ENCODE measurements at places on chromosomes 16 and 17. TPM values are rescaled to one million over a fixed set of nuclear protein-coding genes. Genes with fewer than 3 reads are reported as not detected.
A peak's percentile ranks its signal among the peaks of the same experiment; 100 is the strongest.

Gene SAMD14
- total RNA-seq: not detected

DNA sequence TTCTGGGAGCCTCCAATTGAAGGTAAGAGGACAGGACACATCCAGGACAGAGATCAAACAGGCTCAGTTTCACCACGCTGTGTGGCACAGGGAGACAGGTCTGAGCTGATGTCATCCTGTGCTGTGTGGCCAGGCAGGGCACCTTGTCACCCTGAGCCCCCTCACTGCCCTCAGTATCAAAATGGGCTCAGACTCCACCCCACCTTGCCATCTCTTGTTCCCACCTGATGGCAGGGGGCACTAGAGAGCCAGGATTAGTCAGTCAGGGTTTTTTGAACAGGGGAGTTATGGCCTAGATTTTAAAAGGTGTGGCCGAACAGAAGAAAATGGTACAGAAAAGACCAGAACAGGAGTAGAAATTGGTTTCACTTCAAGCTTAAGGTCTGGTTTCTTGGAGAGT lies 2.6 kb downstream of the KAT2A start:
- H3K4me1 ChIP-seq: peaks cover 59% of the 10 kb centered on the region
- no peak overlapping the region for H3K27ac ChIP-seq
- peak; percentile 88 for DNase-seq
- H3K27me3 ChIP-seq: no peaks in the 10 kb centered on the region

GRCh38 chr16:89536371-89536770 lies 24.1 kb upstream of the RPL13 start:
- no peak overlapping the region for H3K27ac ChIP-seq
- no peak for DNase-seq
- H3K27me3 ChIP-seq: no peaks in the 10 kb centered on the region
- no peak overlapping the region for H3K4me3 ChIP-seq
- peaks cover 11% of the 10 kb centered on the region for H3K36me3 ChIP-seq

- no peaks in the 10 kb centered on the region for H3K36me3 ChIP-seq
- H3K4me3 ChIP-seq: no peak overlapping the region
- no peak for DNase-seq
- no peaks in the 10 kb centered on the region for H3K4me1 ChIP-seq
- H3K27ac ChIP-seq: no peak overlapping the region
Measured at GRCh38 chr16:57725554-57725953, 10.0 kb upstream of the KATNB1 start.

- H3K36me3 ChIP-seq: no peaks in the 10 kb centered on the region
- no peaks in the 10 kb centered on the region for H3K27me3 ChIP-seq
- H3K27ac ChIP-seq: no peak overlapping the region
Measured at GRCh38 chr17:13759518-13760335, 158.0 kb upstream of the HS3ST3A1 start.

- DNase-seq: no peak
- H3K4me3 ChIP-seq: no peak overlapping the region
- H3K27ac ChIP-seq: no peak overlapping the region
- no peaks in the 10 kb centered on the region for H3K4me1 ChIP-seq
Measured at GRCh38 chr17:2735896-2736295, 13.6 kb downstream of the CCDC92B start.

DNA sequence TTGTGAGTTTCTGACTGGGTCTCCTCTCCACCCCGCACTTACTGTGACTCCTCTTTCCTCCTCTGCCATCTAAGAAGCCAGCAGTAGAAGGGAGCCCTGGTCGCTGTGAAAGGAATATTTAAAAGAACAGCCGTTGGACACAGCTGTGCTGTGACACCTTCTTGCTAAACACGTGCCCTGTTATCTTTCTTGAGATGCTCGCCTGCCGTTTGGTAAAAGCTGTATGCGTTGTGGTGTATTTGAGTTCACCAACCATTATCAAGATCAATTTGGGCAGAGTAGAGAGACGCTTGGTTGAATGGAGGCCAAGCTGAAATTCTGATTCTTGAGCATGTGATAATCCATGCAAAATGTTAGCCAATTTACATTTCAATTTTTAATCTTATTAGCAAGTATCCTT lies 3.8 kb downstream of the GID4 start:
- H3K27ac ChIP-seq: peak overlapping the region; percentile 24
- H3K27me3 ChIP-seq: no peaks in the 10 kb centered on the region
- peaks cover 7% of the 10 kb centered on the region for H3K36me3 ChIP-seq
- peaks cover 41% of the 10 kb centered on the region for H3K4me1 ChIP-seq
- no peak for DNase-seq

Gene ZFP3
- total RNA-seq: 0.72 TPM

Gene CBX8
- 26.4 TPM for total RNA-seq

GRCh38 chr17:7468290-7468689 lies 11.1 kb downstream of the ZBTB4 start:
- no peaks in the 10 kb centered on the region for H3K36me3 ChIP-seq
- no peak overlapping the region for H3K27ac ChIP-seq
- peaks cover 16% of the 10 kb centered on the region for H3K4me1 ChIP-seq
- no peak overlapping the region for H3K4me3 ChIP-seq
- no peak for DNase-seq
- no peaks in the 10 kb centered on the region for H3K27me3 ChIP-seq

Gene CCL23
- not detected for total RNA-seq

- no peak overlapping the region for H3K4me3 ChIP-seq
- H3K4me1 ChIP-seq: peaks cover 4% of the 10 kb centered on the region
- no peaks in the 10 kb centered on the region for H3K27me3 ChIP-seq
- DNase-seq: no peak
Measured at GRCh38 chr16:4467916-4468315, 6.5 kb downstream of the NMRAL1 start.

Gene MT3
- not detected for total RNA-seq

DNA sequence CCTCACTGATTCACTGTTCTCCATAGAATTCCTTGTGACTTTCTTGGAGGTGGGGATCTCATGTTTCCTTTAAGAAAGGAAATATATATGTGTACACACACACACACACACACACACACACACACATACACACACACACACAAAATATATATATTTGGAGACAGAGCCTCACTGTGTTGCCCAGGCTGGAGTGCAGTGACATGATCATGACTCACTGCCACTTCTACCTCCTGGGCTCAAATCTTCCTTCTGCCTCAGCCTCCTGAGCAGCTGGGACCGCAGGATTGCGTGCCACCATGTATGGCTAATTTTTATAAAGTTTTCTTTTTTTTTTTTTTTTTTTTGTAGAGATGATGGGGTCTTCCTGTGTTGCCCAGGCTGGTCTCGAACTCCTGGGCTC lies 45.9 kb downstream of the CDH13 start:
- no peak for DNase-seq
- H3K4me1 ChIP-seq: peaks cover 7% of the 10 kb centered on the region
- H3K4me3 ChIP-seq: no peak overlapping the region
- H3K36me3 ChIP-seq: no peaks in the 10 kb centered on the region

Gene C17orf113
- total RNA-seq: not detected

DNA sequence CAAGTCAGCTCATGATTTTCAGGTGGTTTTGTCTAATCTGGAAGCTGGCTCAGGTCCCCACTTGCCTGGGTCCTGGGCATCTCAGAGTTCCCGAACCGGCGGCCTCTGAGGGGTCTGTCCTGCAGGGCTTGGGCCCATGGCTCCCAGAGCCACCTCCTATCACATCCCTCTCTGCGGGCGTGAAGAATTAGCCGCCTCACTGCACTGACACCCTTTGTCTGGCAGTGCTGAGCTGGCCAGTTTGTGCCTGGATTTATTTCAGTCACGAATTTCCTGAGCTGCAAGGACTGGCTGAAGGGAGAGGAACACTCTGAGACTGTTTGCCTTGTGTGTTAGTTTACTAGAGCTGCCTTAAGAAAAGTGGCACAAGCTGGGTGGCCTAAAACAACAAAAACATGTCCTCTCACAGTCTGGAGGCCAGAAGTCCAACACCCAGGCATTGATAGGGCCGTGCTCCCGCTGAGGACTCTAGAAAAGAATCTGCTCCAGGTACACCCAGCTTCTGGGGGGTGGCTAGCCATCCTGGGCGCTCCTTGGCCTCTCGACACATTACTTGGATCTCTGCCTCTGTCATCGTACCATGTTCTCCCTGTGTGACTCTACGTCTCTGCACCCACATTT lies 217.5 kb upstream of the DYNLRB2 start:
- no peak overlapping the region for H3K27ac ChIP-seq
- H3K4me3 ChIP-seq: no peak overlapping the region
- H3K4me1 ChIP-seq: no peaks in the 10 kb centered on the region
- no peaks in the 10 kb centered on the region for H3K27me3 ChIP-seq

GRCh38 chr16:73023752-73024570 lies 24.0 kb downstream of the ZFHX3 start:
- no peak overlapping the region for H3K4me3 ChIP-seq
- no peak overlapping the region for H3K27ac ChIP-seq
- H3K36me3 ChIP-seq: no peaks in the 10 kb centered on the region
- no peaks in the 10 kb centered on the region for H3K27me3 ChIP-seq

Gene NLRC3
- total RNA-seq: 31.5 TPM

- peak; percentile 77 for DNase-seq
- H3K36me3 ChIP-seq: peaks cover 17% of the 10 kb centered on the region
- no peak overlapping the region for H3K4me3 ChIP-seq
Measured at GRCh38 chr17:4249452-4250029, 14.2 kb downstream of the ANKFY1 start.

GRCh38 chr17:48625495-48626244 lies 488 bp downstream of the HOXB9 start:
- no peaks in the 10 kb centered on the region for H3K36me3 ChIP-seq
- no peak overlapping the region for H3K27ac ChIP-seq
- no peaks in the 10 kb centered on the region for H3K27me3 ChIP-seq
- H3K4me3 ChIP-seq: peak overlapping the region; percentile 43
- no peak for DNase-seq

- no peak overlapping the region for H3K4me3 ChIP-seq
- H3K27ac ChIP-seq: no peak overlapping the region
- DNase-seq: peak; percentile 63
- no peaks in the 10 kb centered on the region for H3K27me3 ChIP-seq
- peaks cover 30% of the 10 kb centered on the region for H3K4me1 ChIP-seq
Measured at GRCh38 chr17:59427425-59427921, 96.0 kb downstream of the YPEL2 start.

All from Karpas-422 (cell line).